ENCODE measurements at places on chromosomes 2 and 18.

DNA sequence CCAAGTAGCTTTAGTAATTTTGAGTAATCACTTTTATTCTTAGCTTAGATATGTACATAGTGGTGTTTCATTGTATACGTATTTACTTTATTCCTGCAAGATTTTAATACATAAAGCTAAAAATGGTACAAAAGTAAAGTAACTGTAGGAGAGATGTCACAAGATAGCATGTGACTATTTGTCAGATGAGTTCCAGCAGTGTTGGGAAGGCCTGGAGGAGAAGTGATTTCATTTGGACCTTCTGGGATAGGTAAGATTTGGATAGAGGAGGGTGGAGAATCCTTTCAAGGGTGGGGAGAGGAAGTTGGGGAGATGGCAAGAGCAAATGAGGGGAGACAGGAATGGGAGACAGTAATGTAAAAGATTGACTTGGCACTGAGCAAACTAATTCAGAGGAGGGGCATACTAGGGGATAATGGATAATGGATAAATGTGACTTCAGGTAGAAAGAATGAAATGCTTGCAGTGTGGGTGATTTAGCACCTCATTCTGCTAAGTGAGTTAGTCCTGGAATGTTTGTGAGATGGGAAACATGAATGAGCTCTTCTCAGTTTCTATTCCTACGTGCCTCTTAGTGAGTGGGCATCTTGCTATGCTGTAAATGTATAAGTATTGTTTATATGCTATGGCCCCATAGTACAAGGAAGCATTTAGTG is 10.5 kb downstream of the WDR43 start:
- DNase-seq: no peak

DNA sequence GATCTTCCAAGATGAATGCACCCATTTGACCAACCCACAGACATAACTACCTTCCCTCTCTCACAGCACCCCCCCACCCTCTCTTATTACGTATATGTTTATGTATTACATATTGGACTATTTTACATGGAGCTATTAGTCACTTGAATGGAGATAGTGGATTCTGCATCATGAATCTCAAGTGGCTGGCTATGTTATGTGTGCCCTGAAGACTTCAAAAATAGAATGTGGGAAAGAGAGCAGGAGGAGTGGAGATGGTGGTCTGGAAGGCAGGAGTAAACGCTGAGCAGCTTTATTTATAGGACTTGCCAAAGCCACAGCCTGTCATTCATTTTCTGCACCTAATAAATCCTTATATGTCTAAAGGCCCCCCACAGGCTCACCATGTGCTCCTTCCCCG is 4.9 kb downstream of the ANTXR1 start:
- DNase-seq: no peak

- no peak for DNase-seq
Observed at GRCh38 chr2:67215214-67216055, 181.7 kb upstream of the ETAA1 start.

- peak; percentile 10 for DNase-seq
Observed at GRCh38 chr2:7430421-7430868, 513.2 kb downstream of the RNF144A start.

- DNase-seq: no peak
Observed at GRCh38 chr18:26911840-26912239, 46.3 kb upstream of the AQP4 start.

DNA sequence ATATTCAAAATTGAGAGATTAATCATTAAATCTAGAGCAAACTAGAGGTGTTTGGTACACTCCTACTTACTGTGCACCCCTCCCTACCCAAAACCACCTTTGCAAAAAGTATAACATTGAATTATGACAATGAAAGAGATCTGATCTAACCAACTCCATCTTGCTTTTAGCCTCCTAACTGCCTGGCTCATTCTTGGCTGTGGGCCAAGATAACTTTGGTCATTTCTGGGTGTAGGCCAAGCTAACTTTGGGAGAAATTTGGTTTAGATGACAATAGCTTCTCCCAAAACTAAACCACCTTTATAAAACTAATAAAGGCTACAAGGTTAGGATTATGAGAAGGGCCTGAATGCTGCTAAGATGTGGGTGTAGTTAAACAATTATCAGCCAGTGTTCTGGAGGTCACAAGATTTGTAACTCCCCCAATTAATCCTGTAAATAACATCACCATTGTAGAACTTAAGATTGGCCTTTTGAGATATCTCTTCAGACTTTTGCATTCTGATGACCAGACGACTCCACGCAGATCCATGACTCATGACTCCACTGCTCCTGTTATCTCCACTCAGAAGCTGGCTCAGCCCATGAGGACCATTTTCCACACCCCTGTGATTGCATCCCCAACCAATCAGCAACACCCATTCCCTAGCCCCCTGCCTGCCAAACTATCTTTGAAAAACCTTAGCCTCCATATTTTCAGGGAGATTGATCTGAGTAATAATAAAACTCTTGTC is 160.2 kb downstream of the FBXO15 start:
- DNase-seq: no peak

DNA sequence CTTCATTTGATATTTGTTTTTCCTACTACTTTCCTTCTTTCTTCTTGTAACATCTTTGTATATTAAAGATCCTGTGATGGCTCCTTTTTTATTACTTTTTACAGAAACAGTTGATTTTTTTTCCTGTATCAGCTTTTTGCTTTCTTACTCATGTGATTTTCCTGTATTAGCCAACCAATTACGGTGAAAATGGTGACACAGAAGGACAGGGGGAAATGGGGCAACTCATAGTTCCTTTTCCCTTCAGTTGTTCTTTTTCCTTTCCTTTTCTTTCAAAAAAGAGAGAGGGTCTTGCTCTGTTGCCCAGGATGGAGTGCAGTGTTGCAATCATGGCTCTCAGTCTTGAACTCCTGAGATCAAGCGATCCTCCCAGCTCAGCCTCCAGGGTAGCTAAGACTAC is 117.8 kb downstream of the ATL2 start:
- DNase-seq: no peak

DNA sequence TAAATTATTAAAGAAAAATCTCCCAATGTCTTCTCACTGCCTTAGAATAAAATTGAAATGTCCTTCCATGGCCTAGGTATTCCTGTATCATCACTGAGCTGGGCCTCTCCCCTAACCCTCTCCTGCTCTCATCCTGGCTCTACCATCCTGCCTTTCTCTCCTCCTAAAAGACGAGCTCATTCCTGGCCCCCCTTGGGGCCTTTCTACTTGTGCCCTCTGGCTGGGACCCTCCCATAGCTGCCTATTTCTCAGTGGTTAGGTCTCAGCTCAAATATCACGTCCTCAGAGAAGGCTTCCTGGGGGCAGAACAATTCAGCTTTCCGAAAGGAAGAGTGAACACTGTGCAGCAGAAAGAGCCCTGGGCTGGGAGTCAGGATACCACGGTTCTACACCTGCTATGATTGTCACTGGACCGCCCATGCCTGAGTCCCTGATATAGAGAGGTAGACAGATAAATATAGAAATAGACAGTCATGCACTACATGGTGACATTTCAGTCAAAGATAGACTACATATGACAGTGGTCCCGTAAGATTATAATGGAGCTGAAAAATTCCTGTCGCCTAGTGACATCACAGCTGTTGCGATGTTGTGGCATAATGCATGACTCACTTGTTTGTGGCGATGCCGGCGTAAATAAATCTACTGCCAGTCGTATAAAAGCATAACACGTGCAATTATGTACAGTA is 9.4 kb downstream of the DNPEP start:
- no peak for DNase-seq

DNA sequence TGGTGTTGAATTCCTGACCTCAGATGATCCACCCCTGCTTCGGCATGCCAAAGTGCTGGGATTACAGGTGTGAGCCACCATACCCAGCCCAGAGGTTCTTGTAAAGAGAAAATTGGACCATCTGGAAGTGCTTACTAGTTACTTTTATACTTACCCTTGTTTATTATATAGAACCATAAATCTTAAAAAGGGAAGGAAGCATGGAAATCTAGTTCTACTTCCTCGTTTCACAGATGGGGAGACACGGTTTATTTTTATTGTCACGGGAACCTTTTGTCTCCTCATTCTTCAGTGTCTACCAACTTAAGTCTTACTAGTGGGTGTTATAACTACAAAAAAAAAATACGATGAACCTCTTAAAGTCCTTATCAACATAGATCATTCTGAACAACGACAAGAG is 45.8 kb upstream of the PDK1 start:
- no peak for DNase-seq

GRCh38 chr2:44314362-44314761 is 39.1 kb downstream of the SLC3A1 start:
- no peak for DNase-seq

DNA sequence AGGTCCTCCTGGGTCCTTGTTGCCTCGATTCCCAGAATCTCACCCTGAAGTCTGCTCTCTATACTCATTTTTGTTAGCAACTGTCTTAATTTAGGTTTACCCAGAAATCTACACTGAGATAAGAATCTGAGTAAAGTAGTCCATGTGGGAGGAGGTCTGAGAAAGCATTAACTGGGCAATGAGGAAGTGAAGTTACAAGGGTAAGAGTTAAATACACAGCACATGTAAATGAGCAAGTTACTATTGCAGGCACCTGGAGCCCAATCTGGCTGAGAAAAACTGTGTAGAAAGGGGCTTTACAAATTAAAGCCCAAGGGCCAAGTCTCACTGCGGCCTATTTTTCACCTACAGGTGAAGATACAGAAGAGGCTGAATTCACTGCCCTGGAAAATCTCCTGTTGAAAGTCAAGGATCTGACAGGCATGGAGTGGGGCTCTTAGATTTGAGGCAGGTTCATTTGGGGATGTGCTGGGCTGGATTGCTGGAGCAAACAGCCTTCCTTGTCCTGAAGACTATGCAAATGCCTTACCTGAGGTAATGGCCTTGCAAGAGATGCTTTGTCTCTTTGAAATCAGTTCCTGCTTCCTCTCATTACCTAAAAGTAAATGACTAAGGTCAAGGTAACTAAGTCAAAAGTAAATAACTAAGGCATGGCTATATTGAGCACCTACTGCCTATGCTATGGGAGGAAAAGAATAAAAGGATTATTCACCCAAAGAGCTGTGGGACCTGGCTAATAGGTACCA is 84.4 kb upstream of the DYNAP start:
- DNase-seq: no peak

GRCh38 chr18:50441501-50441900 is 66.7 kb downstream of the SKA1 start:
- no peak for DNase-seq

DNA sequence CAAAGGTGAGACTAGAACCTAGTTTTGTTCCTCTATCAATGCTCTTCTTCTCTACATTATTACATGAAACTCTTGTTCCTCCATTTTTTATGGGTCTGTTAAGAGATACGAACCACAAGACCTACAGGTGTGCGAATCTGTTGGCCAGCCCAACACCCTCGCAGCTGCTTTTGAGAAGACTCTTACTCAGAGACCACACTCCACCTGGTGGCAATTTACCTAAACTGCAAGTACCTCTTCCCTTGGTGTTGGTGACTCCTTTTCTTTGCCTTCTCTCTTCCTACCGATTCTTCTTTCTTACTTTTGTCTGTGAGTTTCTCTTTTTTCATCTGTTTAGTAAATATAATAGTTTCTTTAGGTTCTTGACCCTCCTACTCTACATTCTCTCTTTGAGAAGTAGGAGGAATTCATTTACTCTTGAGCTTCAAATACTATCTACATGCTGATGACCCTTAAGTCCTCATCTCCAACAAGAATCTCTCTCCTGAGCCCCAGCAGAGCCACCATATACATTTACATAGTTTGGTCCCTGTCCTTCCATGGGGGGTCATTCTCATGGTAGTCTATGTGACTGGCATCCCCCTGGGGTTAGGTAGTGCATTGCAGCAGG is 81.8 kb upstream of the GAREM1 start:
- DNase-seq: peak; percentile 19

DNA sequence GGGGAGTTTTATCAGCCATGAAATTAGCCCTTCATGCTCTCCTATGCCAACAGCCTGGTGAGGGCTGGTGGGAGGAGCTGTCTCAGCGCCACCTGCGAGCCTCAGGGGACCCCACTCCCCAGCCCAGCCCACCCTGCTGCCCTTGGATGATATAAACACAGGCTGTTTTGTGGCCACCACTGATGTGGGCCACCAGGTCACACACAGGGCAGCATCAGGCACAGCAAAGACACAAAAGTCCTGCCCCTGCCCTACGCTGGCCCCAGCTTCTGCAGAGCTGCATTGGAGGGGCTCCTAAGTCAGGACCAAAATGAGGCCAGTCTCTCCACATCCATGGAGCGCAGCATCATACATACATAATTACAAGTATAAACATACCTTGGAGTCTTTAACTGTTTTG is 110.6 kb upstream of the TEX51 start:
- no peak for DNase-seq

- no peak for DNase-seq
Observed at GRCh38 chr18:79584491-79585394, 94.9 kb upstream of the CTDP1 start.

DNA sequence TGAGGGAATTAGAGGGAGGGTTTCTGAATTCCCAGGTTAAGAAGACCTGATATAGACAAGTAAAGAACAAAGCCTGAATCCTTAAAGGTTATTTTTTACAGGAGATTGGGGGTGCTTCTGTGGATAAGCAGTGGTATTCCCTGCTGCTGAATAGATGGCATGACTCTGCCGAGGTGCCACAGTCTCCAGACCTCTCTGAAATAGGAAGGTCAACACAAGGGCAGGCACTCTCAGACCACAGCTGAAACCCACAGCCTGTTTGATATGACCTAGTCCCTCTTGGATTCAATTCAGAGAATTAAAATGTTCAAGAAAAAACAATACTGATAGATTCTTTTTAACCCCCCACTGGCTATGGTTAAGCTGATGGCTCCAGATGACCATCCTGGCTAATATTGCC is 259.3 kb downstream of the PTGR3 start:
- no peak for DNase-seq

GRCh38 chr2:18855027-18855426 is 265.7 kb upstream of the NT5C1B start:
- no peak for DNase-seq

DNA sequence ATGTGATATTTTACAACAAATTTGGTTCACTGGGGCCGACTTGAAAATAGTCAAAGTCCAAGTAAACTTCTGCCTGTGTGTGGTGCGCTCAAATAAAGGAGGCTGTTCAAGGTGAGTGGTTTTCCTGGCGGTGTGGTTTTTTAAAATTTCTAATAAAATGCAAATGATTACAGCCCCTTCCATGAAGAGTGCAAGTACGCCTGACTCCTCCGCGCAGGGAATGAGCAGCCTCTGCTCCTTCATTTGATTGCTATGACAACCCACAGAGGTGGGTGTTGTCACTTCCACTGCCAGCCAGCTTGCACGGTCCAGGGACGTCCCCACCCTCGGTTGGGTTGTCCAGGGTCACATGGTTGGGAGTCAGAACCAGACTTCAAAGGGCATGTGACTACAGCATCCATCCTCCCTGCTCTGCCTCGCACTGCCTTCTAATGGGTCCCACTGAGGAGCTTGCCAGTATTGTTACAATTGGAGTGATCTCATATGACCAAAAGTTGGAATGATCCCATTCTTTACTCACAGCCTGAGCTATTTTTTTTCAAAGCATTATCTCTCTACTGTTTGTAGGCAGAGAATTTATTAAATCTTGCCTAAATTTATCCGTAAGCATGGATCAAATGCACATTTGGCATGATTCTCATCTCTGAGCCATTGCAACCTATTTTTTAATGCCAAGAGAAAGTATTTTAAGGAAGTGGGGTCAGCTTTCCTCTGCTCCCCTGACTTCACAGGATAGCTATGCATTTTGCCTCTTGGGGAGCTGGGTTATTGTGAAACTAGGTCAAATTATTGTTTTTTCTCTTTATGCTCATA is 121.3 kb downstream of the AGAP1 start:
- no peak for DNase-seq

GRCh38 chr2:15973481-15974401 is 33.4 kb downstream of the MYCN start:
- peak; percentile 7 for DNase-seq

- DNase-seq: no peak
Observed at GRCh38 chr2:15732341-15733077, 140.8 kb downstream of the DDX1 start.
